Cerebellar nuclear complex (tissue), 1 donor: ENCODE measurements at places on chromosomes 11 and 22.
A peak's percentile ranks its signal among the peaks of the same experiment; 100 is the strongest.

GRCh38 chr11:120208777-120209176 lies 2.1 kb upstream of the OAF start:
- DNase-seq = no peak

DNA sequence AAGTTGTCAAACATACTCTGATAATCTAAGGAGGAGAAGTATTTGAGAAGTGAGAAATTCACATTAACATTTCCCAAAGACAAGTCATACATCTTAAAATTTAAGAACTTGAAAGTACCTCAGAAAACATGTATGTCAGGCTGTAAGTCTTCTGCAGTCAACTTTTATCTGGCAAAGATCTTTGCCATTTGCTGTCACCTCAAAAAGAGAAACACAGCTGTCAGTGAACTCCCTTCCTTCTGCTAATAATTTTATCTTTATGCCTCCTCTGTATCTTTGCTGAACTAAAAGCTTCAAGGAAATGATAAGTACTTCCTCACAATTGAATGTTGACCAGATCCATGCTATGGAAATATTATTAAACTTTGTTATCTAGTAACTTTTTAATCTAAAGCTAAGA lies 18.7 kb downstream of the TTC17 start:
- no peak for DNase-seq

DNA sequence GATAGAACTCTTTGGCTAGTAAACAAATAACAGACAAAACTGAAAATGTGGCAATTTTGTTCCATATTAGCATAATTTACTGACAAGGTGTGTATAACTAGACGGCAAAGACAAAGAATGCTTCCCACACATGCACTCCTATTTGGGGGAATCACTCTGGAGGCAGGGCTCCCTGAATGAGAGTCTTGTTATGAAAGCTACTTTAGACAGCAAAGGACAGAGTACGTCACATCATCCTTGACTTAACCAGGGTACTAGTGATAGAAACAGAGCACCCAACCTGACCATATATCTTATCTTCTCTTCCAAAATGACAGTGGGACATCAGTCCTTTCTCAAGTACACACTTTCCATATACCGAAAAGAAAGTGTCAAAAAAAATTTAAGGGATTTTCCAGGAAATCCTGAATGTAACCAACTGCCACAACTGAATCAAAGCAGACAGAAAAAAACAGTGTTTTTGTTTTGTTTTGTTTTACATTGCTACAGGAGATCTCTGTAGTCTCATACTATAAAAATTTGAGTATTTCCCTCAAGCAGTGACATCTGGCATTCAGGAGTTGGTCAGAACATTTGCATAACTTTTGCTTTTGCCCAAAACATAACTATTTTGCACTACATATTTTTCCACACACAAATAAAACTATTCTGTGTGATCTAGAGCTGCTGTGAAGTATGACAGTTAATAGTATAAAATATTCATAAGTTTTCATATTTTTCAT lies 98.9 kb downstream of the ARHGAP20 start:
- no peak for DNase-seq

DNA sequence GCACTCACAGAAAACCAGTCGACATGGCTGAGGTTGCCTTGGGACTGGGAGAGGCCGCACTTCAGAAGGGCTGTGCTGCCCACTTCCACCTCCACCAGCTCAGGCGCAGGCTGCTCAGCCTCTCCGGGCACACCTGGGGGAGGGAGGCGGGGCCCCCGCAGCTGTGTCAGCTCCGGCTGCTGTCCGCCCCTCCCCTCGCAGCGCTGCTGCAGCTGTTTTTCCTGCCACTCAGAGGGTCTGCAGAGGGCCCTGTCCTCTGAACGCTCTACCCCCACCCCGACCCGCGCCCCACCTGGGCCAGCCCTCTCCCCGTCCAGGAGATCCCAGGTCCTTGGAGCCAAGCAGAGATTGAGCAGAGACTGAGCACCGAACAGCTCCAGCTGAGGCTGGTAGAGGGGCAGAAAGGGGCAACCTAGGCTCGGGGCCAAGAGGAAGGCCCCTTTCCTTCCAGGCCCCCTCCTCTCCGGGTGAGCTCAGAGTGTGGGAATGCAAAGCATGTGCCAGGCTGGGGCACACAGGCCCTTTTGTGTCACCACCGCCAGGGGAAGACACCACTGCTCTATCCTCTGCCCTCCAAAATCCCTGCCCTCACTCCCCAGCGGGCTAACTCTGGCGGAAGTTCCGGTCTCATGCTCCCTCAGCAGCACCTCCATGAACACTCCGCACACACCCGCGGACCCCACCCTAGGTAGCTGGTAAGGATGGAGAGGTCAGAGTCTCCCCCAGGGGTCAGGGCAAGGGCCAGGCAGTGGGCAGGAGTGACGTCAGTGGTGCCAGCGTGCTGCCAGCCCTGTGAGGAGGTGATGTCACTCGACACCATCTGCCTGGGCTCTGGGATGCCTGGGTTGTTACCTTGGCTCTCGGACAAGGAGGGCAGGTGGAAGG lies 1.6 kb downstream of the MCAM start:
- peak; percentile 52 for DNase-seq

- DNase-seq = no peak
Measured at GRCh38 chr11:47186076-47186699, at the start of gene PACSIN3. Gene PACSIN3, minus strand, starts transcription at chr11:47186434. Its CDS starts 3,707 bp downstream, at chr11:47182727.

DNA sequence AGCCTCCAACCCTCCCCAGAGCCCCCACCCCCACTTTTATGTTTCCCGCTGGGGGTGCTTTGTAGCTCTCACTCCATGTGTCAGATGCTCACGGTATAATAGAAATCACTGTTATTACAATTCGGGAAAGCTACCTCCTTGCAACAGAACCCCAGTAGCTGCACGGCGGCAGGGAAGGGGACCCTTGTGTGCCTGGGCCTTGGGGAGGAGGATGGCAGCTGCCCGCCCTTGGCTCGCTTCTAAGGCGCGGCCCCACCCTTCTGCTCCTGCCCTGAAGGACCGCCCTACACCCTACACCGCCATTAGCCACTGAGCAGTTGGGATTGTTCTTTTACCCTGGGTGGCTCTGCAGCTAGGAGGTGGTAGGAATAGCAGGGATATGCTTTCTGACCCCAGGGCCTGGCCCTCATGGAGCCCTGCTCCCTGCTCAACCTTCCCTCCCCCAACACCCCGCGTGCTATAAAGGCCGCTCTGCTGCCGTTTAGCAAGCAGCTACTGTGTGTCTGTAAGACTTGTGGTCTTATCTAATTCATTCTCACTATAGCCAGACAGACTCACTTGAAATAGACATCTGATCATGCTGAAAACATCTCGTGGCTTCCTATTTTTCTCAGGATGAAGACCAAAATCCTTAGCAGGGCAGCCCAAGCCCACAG lies 219.7 kb downstream of the CEP164 start:
- DNase-seq = no peak

DNA sequence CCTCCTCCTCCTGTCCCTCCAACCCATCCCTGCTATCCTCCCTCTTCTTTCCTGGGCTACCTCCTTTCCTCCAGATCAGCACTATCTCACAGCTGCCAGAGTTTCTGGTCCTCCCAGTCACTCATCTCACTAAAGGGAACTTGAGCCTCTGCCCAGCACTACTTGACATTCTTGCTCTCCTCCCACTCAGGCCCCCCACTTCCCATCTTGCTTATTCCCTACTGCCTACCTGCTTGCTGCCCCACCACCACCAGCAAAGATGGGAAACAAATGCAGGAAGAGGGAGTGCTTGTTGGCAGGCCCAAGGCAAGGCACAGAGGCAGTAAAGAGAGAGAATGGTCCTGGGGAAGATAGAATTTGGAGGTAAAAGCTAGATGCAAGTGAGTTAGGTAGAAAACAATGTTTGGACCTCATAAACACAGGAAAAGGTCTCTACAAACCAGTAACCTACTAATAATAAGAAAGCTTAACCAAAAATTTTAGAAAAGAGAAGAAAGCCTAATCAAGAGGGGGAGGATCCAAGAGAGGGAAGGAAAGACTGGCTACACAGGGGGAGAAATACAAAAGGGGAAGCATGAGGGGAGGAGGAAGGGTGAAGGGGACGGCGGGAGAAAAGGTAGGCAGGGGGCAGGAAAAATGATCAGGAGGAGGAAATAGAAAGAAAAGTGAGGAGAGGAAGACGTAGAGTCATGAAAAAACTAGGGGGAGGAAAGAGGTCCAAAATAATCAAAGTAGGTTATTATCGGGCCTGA lies 63.6 kb downstream of the PAK1 start:
- DNase-seq = no peak

DNA sequence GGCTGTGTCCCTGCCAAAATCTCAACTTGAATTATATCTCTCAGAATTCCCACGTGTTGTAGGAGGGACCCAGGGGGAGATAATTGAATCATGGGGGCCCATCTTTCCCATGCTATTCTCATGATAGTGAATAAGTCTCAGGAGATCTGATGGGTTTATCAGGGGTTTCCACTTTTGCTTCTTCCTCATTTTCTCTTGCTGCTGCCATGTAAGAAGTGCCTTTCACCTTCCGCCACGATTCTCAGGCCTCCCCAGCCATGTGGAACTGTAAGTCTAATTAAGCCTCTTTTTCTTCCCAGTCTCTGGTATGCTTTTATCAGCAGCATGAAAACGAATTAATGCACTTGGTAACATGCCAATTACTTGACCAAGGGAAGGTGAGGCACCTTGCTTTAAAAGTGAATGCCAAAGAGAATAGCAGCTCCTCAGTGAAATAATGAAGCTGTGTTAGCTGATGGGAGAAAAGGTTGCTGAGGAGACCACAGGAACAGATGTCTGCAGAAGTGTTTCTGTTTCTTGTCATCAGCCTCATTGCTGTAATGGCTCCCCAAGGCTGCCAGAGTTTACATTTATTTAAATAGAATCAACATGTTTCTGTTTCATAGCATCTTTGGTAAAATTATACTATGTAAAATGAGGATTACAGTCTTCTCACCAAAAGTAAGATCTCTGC lies 89.0 kb upstream of the CD44 start:
- DNase-seq = no peak

- peak; percentile 41 for DNase-seq
Measured at GRCh38 chr11:117375960-117376359, 48.3 kb downstream of the CEP164 start.

- DNase-seq = no peak
Measured at GRCh38 chr11:43944761-43945311, 2.4 kb downstream of the C11orf96 start.

- DNase-seq = no peak
Measured at GRCh38 chr11:110497231-110497978, 67.7 kb downstream of the FDX1 start.

GRCh38 chr22:48491451-48491941 lies 1336.2 kb downstream of the BRD1 start:
- DNase-seq = no peak

GRCh38 chr22:20728523-20729190 lies 45.3 kb upstream of the SERPIND1 start:
- DNase-seq = no peak

DNA sequence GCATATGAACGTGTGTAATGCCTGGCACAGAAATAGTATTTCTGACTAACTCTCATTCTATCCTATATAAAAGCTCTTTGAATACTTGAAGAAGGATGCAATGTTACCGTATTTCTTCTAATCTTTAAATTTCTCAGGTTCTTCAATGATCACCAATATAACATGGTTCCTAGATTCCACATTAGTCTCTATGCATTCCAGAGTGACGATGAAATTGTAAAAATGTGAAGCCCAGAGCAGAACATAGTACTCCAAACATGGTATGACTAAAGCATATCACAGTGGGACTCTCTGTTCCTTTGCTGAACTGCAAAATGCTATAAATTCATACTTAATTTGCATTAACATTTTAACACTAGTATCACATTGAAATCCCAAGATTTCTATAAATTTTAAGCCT lies 877.6 kb upstream of the CHORDC1 start:
- no peak for DNase-seq

DNA sequence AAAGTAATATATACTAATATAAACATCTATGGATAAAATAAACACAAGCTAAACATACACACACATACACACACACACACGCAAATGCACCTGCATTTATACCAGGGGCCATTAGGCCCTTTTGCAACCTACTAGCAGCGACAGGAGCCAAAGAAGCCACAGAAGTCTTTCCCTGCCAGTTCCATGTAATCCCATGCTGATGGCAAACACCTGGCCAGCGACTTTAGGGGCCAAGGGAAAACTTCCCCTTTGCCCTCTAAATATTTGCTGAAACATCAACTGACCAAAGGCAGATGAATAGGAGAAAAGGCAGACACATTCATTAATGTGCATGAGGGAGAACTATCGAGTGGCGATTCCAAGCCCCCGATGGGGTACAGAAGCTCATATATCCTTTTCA lies 14.8 kb upstream of the P2RY2 start:
- no peak for DNase-seq

GRCh38 chr11:62401811-62402210 lies 17.0 kb upstream of the SCGB1A1 start:
- no peak for DNase-seq

GRCh38 chr11:86177302-86177701 lies 67.3 kb upstream of the EED start:
- DNase-seq = no peak

DNA sequence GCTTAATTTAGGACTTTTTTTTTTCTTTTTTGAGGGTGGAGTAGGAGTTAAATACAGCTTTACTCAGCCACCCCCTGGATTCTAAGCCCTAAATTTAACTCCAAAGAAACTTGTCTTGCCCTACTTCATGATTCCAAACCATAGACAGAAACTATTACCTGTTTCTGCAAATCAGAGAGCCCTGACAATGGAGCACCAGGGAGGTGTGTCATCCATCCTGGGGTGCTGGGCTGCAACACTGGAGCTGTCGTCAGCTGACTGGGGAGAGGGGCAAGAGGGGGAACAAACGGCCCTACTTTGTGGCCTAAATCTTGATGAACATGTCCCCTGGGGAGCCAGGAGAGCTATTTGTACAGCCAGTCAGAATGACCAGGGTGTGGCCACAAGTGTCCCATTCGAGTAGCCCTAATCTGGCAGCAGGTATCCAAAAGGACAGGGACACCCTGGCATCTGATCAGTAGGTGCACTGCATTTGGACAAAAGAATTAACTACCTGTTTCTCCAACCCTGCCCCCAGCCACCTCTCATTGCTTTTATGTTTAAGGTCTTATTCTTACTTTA lies 50.8 kb downstream of the PLEKHA7 start:
- no peak for DNase-seq

DNA sequence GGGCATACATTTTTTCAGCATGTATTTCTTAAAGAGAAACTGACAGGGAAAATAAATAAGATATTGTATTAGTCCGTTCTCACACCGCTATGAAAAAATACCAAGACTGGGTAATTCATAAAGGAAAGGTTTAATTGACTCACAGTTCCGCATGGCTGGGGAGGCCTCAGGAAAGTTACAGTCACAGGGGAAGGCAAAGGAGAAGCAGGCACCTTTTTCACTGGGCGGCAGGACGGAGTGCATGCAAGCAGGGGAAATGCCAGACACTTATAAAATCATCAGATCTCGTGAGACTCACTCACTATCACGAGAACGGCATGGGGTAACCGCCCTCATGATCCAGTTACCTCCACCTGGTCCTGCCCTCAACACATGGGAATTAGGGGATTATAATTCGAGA lies 44.2 kb downstream of the PPFIA1 start:
- DNase-seq = no peak

- no peak for DNase-seq
Measured at GRCh38 chr11:113626736-113627135, 79.4 kb downstream of the TMPRSS5 start.

GRCh38 chr11:122673701-122674100 lies 18.2 kb downstream of the UBASH3B start:
- DNase-seq = no peak

GRCh38 chr22:42930810-42931420 lies 73.8 kb upstream of the ARFGAP3 start:
- no peak for DNase-seq
